Dermis blood vessel endothelial cell (primary cell): ENCODE measurements at places on chromosomes 6 and 20. TPM values are rescaled to one million over a fixed set of nuclear protein-coding genes. Genes with fewer than 3 reads are reported as not detected.

GRCh38 chr6:69973138-69973537 is 106.8 kb downstream of the COL19A1 start:
- DNase-seq, result no peak

DNA sequence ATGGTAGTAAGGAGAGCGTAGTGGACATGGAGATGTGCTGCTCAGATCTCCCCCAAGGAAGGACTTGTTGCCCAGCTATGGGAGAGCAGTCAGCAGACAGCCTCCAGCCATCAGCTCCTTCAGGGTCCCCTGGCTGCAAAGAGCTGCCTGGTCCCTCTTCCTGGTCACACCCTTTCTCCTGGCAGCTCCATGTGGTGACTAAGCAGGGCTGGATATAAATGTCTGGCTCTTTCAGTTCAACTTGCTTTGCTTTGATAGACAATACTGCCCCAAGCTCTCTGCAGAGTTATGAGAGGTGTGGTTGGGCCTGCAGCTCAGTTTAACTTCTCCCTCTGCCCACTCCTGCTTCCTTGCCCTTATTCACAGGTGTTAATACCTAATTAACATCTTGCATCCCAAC is 64.1 kb upstream of the DDR1 start:
- DNase-seq, result peak; percentile 68

GRCh38 chr6:111338843-111339242 is 144.2 kb downstream of the REV3L start:
- DNase-seq, result no peak

DNA sequence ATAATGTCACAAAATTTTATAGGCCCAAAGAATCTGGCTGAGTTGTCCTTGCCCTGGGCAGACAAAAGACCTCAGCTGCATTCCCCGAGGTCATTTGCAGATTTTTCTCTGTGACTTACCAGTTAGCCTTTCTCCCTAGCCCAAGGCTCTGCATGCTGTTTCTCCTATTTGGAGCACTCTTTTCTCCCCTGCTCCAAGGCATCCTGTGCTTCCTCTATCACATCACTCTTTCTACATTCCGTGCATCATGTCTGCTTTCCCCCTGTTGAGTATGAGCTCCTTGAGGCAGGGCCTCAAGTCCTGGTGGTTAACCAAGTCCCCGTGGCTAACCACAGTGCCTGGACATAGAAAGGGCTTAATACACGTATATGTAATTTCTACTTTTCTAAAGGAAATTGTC is 593 bp upstream of the GSTA3 start:
- DNase-seq, result no peak

DNA sequence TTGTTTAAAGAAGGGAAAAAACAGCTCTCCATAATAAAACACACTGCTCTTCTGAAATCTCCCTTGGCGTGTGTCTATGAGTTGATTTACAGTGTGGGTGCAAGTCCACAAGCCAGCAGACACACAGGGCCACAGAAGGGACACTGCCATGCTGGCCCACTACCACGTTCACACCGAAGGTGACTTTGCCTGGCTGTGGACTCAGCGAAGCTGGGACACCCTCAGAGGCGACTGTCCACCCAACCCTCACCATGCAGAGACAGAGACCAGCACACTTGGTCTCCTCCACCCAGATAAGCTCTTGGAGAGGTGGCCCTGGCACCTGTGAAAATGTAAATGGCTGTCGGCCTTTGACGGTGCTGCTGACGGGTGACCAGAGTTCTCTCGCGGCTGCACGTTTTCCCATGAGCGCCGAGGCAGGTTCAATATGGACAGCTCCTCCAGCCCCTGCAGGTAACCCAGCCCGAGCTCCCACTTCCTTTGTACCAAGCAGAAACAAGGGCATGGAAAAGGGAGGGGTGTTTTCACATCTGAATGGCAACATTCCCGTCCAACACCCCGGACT is 78.0 kb downstream of the YTHDF1 start:
- no peak for DNase-seq

DNA sequence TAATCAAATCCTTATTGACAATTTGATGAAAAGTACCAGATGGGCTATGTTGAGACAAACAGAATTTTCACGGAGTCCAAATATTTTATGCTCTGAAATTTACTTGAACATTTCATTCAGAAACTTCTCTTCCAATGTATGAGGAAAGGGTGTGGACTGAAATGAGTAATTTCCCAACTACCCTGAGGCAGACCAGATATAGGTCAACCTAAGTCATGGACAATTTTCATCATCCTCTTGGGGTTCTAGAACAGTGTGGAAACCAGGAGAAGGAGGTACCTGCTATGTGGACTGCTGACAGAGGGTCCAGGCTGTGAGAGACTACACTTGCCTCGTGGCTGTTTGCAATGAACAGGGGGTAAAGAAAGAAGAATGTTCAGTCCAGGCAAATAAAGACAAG is 323.0 kb downstream of the ESR1 start:
- DNase-seq, result no peak

- peak; percentile 99 for DNase-seq
These were observed 48.4 kb downstream of the USP49 start for GRCh38 chr6:41846666-41847237.

DNA sequence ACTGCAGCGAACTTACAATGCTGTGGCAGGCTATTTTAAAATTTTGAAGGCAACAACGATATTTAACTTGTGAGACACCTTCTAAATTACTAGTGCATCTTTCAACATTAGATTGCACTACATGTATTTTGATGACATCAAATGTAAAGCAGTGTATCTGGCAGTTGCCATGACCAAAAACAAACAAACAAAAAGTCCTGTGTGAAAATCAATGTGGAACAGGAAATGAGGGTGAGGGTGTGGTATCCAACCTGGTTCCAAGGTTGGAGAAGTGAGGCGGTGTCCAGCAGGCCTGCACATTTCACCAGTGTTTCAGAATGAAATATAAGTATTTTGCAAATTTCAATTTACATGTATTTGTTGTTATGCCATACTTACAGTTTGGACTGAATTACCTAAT is 112.0 kb downstream of the LAMP5 start:
- no peak for DNase-seq

- no peak for DNase-seq
These were observed 83.2 kb downstream of the CEBPB start for GRCh38 chr20:50273601-50274491.

DNA sequence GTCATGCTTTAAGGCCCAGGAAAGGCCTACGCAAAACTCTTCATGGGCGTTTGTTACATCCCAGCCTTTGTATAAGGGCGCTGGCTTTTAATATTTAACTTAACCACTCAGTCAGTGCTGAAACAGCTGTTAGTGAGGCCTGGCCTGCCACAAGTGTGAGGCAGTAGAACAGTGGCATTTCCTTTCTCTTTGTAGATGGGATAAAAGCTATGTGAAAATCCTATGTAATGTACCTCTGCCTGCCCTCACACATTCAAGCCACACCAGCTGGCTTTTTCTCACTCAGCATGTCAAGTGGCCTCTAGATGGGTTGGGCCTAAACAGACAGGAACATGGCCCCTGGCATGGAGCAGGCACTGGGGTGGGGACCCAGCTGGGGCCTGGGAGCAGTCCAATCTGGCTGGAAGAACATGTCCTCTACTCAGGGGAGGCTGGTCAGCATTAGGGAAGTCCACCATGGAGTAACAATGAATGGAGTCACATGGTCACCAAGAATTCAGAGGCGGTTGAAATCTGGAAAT is 20.7 kb downstream of the CGA start:
- DNase-seq, result no peak

SOX18 gene
- 82.5 and 123 TPM in 2 replicates for total RNA-seq

ARMH2 gene
- total RNA-seq, result not detected in 2 replicates

KPNA5 gene
- 16.1 and 17.4 TPM in 2 replicates for total RNA-seq

FOXC1 gene
- total RNA-seq, result 8.3 and 12.1 TPM in 2 replicates

HLA-DQB1 gene
- total RNA-seq, result not detected in 2 replicates
